ENCODE measurements at places on chromosomes 3 and 15. TPM values are rescaled to one million over a fixed set of nuclear protein-coding genes. Genes with fewer than 3 reads are reported as not detected.
A peak's percentile ranks its signal among the peaks of the same experiment; 100 is the strongest.

DNA sequence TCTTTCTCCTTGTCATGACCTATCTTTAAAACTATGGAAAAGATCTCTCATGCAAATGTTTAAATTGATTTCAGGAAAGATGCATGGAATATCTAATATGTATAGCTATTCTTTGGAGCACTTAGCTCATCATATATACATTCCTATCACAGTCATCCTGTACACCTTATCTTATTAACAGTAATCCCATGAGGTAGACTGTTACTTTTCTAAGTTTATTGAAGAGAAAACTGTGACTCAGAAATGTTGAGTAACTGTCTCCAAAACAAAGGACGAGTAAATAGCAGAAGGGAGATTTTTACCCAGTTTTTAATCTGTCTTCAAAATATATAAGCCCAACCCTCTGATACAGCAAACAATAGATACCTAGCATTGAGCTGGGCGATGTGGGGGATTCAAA, 308.3 kb downstream of the GAP43 start:
- no peak for DNase-seq

DNA sequence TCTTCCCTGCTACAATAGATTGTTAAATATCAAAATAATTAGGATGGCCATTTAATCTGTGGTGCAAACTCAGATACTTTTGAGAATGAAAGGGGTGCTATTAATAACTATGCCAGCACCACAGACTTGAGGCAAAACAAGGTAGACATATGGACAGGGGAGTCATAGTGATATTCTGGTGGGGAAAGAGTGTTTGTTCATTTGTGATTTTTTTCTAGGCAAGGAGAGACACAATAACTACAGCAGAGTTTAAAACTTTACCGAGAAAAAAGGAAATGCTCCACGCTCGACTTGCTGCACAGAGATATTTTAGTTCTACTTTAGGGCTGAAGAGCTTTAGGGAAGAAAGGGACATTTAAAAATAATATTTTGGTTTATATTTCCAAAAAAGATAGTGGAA, 611.2 kb upstream of the GRM7 start:
- no peak for DNase-seq

Gene PLA2G4B
- 2.2 TPM for total RNA-seq

GRCh38 chr3:98457543-98457942, 5.5 kb upstream of the OR5K1 start:
- DNase-seq = no peak

Gene CMC1
- total RNA-seq = 23.2 TPM

Gene TAGLN3
- 0.31 TPM for total RNA-seq

Gene CACNA1D
- total RNA-seq = not detected

GRCh38 chr3:157447026-157447694, 10.5 kb downstream of the PTX3 start:
- no peak for DNase-seq

Gene IMPDH2
- total RNA-seq = 549 TPM

Gene MYRIP
- not detected for total RNA-seq

DNA sequence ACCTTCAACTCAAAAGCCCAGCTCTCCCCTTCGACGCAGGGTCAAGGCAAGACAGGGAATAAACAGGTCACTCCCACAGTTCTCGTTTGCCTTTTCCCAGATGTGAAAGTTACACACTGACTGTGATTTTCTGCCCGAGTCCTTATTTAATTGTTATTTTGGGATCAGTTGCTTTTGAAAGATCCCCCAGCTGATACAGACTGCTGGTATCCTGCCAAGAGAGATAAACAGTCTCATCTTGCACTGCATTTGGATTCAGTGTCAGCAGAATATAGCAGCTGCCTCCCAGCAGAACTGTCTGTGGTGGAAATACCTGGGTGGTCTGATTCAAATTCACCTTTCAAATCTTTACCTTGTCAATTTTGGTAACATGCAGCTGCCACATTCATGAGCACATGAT, 56.0 kb upstream of the FAM3D start:
- DNase-seq = no peak

DNA sequence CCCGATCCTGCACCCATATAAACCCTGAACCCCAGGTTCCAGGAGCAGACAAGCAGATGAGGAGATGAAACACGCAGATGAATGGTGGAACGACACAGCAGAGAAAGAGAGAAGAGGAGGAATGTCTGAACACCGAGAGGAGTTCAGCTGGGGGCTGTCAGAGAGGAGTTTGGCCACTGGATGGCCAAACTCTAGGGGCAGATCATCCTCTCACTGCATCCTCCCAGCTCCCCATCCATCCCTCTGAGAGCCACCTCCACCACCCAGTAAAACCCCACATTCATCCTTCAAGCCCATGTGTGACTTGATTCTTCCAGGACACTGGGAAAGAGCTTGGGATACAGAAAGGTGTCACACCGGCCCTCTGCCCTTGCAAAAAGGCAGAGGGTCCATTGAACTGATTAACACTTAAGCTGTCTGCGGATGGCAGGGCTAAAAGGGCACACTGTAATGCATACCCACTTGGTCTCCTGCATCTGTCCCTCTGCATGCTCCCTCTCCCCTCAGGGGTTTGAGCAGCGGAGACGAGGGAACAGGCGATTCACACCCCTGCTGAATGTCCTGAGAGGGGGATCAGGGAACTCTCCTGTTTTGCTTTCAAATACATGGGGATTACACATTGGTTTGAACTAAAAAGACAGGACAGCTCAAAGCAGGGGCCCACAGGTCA, 53.8 kb downstream of the TMED3 start:
- DNase-seq = no peak

DNA sequence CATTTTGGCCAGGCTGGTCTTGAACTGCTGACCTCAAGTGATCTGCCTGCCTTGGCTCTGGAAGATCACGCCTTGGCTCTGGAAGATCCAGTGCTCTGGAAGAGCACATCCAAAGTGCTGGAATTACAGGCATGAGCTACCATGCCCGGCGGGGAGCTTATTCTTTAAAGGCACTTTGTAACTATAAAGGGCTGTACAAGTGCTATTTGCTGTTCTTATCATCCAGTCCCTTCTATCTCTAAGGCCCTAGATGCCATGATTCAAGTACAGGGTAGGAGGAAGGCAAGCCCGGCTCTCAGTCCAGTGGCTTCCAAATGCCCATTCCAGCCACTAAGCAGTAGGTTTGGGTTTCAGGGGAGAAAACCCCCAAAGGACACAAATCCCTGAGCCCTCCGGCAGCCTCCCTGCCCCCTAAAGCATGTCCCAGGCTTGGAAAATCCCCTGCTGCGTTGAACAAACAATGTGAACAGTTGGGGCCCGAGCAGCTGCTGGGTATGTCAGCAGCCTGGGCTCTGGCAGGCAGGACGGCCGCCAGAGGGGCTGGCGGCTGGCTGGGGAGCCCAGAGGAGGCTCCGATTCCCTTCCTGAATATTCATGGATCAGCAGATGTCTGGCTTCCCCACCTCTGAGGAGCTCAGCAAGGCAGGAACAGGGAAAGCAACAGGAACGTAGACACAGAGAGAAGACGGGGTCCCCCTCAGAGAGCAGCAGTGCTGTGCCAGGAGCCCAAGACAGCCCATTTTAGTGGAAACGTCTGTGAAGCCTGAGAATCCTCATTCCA, 7.7 kb downstream of the IGDCC4 start:
- no peak for DNase-seq

DNA sequence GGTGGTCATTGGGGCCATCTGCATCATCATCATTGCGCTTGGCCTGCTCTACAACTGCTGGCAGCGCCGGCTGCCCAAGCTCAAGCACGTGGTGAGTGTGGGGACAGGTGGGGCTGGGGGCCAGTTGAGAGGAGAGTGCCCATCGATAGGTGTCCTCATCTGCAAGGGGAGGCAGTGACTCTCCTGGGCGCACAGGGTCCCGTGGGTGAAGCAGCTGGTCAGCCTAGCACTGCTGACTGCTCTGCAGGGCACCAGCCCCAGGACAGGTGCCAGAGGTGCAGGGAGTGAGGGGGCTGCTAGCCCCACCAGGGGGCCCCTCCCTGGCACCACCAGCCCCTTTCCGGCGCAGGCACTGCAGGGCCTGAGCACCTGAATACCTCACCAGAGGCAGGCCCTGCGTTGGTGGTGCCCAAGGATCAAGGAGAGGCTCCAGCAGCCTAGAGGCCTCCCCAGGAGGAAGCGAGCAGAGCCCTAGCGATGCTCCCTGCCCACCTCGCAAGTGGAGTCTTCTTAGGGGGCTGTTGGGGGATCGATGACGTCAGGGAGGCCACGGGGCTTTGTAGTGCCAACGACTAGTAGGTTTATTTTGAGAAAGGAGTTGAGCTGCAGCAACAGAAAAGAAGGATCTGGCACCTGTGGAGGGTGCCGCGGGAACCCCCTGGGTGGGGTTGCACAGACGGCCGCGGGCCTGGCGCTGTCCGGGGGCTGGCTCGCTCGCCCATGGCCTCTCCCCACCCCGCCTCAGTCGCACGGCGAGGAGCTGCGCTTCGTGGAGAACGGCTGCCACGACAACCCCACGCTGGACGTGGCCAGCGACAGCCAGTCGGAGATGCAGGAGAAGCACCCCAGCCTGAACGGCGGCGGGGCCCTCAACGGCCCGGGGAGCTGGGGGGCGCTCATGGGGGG, 976 bp upstream of the ABTB1 start:
- DNase-seq = peak; percentile 40

GRCh38 chr3:114627770-114628169, 333.9 kb downstream of the TIGIT start:
- DNase-seq = no peak

DNA sequence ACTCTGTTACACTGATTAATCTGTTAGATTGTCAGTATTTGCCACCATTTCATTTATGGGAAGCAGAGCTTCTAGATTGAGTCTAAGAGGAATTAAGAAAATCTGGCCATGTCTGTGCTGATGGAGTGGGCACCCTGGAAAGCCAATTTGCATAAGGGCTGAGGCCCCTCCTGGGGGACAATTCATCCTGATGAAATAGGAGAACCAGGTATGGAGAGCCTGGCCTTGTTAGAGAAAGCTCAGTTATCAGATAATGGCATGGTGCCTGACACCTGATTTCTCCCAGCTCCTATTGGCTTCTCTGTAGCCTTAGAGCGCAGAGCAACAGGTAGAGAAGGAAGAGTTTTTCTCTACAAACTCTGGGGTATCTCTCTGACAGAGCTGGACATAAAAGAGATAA, 114.2 kb downstream of the EBLN2 start:
- no peak for DNase-seq

- DNase-seq = no peak
These were observed 105.3 kb downstream of the CTNNB1 start for GRCh38 chr3:41304593-41304992.

- no peak for DNase-seq
These were observed 16.0 kb upstream of the MEGF11 start for GRCh38 chr15:66269326-66270090.

Gene SLC9A9
- total RNA-seq = 2.3 TPM

DNA sequence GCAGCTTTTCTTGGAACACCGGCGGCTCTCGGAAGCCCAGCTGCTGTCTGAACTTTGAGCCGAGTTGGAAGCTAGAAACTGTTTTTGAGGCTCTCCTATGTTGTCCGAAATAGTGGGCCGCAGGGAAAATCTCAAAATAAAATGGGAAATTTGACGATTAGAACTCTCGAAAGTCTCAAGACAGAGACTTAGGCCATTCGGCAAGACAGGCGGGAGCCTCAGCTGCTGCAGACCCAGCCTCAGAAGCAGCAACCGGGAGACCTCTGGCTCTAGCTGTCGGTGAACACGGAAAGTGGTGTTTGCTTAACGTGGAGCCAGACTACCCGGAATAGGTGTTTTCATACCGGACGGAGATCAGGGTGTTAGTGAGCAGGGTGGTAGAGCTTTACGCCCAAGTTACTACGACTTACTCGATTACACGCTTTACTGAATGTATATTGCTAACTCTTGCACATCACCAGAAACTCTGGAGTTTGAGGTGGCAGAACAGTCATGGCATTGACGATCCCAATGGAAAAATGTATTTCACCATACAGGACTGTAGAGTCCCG, 357 bp upstream of the MAN2C1 start:
- DNase-seq = no peak

DNA sequence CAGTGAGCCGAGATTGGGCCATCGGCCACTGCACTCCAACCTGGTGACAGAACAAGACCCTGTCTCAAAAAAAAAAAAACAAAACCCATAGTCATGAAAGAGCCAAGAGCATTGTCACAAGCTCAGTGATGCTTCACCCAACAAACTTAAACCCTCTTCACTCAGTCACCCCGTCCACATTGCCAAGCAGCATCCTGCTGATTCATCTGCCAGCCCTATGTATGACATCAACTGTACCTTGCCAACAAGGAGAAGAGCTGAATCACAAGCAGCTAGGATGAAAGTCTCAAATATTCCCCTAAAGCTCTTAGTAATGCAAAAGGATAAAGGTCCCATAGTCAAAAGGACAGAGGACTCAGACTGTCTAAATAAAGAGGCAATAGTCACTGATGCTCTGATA, 90.0 kb downstream of the ANO10 start:
- DNase-seq = no peak

DNA sequence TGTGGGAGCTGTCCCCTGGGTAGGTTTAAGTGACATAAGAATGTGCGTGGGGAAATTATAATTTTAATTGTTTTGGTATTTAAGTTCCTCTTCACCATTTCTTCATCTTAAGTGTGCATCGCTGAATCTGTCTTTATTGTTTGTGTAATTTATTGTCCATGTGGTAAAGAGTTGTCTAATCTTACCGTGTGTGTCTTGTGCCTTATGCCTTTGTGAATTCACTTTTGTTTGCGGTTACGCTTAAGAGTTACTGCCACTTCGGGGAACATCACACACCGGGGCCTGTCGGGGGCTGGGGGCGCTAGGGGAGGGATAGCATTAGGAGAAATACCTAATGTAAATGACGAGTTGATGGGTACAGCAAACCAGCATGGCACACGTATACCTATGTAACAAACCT, 767 bp downstream of the WDR48 start:
- DNase-seq = peak; percentile 6

Gene PTPRG
- 0.16 TPM for total RNA-seq

GRCh38 chr15:84982301-84982920, 755 bp downstream of the PDE8A start:
- peak; percentile 68 for DNase-seq

Gene HRH1
- 0.12 TPM for total RNA-seq

GRCh38 chr3:51311055-51311454, 74.0 kb upstream of the MANF start:
- no peak for DNase-seq

Gene GOLGA8A
- 126 TPM for total RNA-seq

Gene OR5K4
- total RNA-seq = not detected

DNA sequence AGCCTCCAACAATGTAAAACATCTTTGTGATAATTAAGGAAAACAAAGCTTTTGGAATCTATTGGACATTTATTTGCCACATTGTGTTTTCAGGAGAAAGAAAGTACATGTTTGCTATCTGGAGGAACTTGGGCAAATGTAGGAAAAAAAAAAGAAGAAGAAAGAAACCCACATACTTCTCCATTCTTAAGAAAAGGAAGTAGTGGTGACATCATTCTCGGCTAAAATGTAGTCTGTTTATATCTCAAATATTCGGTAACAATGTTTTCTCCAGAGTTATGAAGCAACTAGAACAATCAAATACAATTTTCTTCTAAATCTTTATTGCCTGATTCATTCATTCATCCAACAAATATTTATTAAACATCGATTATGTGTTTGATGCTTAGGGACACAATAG, 2.3 kb upstream of the TGFBR2 start:
- DNase-seq = no peak

Measured in activated naive CD8-positive, alpha-beta T cell treated with anti-CD3 and anti-CD28 coated beads for 36 hours (primary cell).